Midbrain (tissue), 1 donor: ENCODE measurements at places on chromosomes 16 and 17.
A peak's percentile ranks its signal among the peaks of the same experiment; 100 is the strongest.

DNA sequence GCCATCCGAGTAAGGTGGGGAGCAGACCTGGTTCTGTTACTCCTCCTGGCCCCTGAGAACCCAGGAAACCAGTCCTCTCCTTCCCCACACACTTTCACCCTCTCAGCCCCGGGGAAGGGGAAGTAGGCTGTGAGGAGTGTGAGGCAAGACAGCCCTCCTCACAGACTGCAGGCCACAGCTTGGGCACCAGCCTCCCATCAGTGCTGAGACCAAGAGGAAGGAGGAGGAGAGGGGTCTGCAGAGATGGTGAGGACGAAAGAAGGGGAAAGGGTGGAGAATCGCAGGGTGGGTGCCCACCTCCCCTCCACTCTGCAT lies 7.0 kb downstream of the G6PC3 start:
- DNase-seq, result no peak

- DNase-seq, result peak; percentile 59
Observed at GRCh38 chr17:74241431-74241830, 28.1 kb downstream of the TTYH2 start.

DNA sequence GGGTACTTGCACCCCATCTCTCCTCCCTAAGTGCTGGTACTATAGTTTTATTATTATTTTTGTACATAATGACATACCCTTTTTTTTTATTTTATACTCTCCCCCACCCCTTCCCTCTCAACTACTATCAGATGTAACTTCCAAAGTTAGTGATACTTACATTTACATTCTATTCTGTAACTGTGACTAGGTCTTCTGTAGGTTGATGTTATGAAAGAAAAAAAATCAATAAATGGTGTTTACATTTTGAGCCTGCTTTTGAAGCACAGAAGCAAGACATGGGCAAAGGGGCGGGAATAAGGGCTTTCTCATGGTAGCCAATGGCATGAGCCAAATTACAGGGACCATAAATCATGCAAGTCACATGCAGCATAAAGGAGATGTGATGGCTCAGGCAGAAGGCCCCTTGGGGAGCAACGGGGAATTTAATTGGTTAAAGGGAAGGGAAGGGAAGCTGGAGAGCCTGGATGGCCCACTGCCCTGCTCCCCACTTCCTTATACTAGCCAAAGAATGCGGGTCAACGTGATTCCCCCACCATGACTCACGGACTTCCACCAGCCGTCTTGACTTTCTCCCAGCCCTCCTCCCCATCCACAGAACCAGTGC lies 2.4 kb upstream of the ACSF2 start:
- no peak for DNase-seq

DNA sequence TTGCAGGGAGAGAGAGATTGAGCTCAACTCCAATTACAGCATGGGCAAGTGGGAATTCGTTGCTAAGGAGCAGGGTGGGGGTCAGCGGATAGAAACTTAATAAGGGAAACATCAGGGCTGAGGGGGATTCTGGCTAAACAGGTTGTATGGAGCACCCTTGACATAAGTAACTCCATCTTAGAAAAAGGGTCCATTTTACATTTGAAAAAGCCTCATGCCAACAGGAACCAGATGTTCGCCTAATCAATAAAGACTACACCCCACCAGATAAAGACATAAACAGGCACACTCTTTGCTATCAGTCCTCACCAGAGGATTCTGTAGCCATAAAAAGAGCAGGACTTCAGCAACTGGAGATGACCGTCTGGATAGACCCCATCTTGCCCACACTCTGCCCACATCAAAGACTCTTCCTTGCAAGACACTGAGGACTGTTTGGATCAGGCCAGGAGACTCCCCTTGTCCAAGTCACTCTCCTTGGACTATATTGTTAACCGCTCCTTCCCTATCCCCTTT lies 1.6 kb upstream of the LRRC75A start:
- DNase-seq, result no peak

- no peak for DNase-seq
Observed at GRCh38 chr17:8847891-8848290, 19.6 kb downstream of the PIK3R6 start.

GRCh38 chr16:53876811-53877210 lies 172.9 kb downstream of the FTO start:
- no peak for DNase-seq

- no peak for DNase-seq
Observed at GRCh38 chr17:77836557-77837041, 121.9 kb upstream of the TNRC6C start.

GRCh38 chr16:67541391-67542263 lies 13.0 kb downstream of the RIPOR1 start:
- no peak for DNase-seq

- peak; percentile 49 for DNase-seq
Observed at GRCh38 chr17:77145612-77146245, 5.0 kb downstream of the SEC14L1 start.

- no peak for DNase-seq
Observed at GRCh38 chr17:2621241-2621640, 27.8 kb downstream of the PAFAH1B1 start.

DNA sequence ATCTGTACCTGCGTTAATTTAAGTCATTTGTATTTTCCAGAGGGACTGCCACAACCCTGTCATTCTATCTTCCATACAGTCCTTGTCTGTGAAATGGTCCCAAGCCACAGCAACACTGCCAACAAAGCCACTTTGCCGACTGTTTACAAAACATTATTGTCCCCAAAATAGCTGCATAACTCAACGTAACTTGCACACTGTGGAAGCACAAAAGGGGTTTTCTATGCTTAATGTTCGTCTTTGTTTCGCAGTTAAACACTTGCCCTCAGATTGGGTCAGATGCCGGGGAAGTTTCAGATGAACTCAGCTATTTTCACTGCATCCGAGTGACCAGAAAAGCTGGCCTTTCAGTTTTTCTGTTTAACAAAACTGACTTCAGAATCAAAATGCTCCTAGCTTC lies 4.6 kb downstream of the SEC14L5 start:
- peak; percentile 89 for DNase-seq

DNA sequence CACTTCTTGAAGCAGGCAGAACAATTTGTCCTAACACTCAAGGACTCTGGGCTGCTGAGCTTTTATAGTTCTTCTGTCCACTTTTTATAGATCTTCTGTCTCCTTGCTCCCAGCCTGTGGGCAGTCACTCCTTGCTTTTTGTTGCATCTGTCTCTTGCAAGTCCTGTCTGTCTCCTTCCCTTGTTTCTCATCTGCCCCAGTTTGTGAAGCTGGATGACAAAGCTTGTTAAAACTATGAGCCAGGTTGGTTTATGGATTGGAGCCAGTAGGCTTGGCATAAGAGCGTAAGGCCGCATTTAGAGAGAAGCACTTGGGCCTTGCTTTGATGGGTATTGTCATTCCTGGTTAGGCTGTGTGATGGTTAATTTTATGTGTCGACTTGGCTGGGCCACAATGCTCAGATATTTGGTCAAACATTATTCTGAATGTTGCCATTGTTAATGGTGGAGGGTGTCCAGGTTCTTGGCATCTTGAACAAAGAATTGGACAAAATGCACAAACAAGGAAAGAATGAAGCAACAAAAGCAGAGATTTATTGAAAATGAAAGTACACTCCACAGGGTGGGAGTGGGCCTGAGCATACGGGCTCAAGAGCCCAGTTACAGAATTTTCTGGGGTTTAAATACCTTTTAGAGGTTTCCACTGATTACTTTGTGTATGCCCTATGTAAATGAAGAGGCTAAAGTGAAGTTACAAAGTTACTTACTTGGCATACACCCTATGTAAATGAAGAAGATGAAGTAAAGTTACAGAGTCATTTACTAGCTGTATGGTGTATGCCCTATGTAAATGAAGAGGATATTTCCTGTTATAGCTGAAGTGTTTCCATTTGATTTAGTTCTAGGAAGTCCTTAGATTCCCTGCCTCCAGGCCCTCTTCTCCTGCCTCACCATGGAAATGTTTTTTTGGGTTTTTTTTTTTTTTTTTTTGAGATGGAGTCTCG lies 8.0 kb upstream of the CPPED1 start:
- no peak for DNase-seq

DNA sequence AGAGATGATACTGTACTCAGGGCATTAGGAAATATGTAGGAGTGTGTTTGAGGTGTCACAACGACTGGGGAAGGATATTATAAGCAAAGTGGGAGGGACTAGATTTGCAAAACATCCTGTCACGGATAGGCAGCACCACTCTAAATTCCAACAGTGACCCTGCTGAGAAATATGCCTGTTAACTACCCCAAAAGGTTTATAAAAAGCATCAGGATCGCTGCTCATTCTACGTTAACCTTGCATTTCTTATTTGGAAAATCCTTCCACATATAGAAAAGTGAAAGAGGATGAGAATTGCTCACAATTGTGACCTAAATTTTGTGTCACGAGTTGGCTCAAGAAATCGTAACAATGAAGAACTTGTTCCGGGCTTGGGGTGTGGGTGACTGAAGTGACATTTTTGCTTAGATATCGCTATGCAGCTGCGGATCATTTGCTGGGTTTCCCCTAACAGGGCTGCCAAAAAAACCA lies 51.6 kb downstream of the N4BP1 start:
- peak; percentile 45 for DNase-seq

- DNase-seq, result no peak
Observed at GRCh38 chr16:75308011-75308410, 56.6 kb upstream of the BCAR1 start.

- no peak for DNase-seq
Observed at GRCh38 chr16:53085369-53085843, 30.6 kb downstream of the CHD9 start.

GRCh38 chr17:50214976-50215760 lies 13.7 kb upstream of the COL1A1 start:
- DNase-seq, result no peak

- DNase-seq, result no peak
Observed at GRCh38 chr16:24124291-24124690, 131.8 kb upstream of the CACNG3 start.

GRCh38 chr17:7380855-7381683 lies at the start of gene TNK1:
TSS of gene TNK1 (plus strand) at chr17:7381089. CDS start at chr17:7382927, 1,838 bp downstream.
- DNase-seq, result no peak

DNA sequence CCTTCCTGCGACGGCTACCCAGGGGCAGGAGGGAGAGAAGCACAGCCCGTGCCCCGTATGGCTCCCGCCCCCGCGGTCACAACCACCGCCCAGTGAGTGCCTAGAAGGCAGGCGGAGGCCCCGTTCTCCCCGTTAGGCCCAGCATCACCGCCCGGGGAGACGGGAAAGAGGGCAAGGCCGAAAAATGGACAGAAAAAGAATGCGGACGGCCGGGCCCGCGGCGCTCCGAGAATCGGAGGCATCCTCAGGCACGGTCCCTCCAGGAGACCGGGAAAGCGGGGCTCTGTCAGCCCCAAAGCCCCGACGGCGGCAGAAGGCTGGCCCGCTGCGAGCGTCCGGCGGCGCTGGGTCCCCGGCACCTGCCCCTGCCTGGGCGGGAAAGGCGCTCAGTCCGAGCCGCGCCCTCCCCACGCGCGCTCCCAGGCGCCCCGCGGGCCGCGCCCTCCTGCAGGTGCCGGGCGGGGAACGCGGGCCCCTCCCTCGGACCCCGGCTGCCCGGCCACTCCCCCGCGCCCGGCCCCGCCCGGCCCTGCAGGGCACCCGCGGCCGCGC lies 407 bp downstream of the MCRIP1 start:
- no peak for DNase-seq

- DNase-seq, result peak; percentile 16
Observed at GRCh38 chr16:2471016-2471652, at the start of gene NTN3. TSS of gene NTN3 (plus strand) at chr16:2471297. CDS start at chr16:2471702, 405 bp downstream.
